Fibroblast of mammary gland (primary cell): ENCODE measurements at places on chromosomes 4 and X.

- DNase-seq = no peak
Observed at GRCh38 chr4:8914461-8915171, 43.0 kb upstream of the HMX1 start.

DNA sequence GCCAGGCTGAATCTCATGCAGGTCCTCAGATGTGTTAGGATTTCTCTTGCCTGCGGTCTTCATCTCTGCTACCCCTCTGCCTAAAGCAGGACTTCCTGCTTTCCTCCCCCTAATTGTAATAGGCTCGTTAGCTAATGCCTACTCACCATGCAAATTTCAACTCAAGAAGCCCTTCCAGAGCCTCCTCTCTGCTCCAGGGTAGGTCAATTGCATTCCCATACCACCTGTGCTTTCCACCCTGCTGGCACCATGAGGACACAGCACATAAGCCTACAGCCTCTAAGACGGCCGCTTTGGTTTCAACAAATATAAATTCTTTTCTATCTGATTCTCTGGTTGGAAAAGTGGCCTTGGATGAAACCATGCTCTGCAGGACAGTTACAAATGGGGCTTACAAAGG lies 93.9 kb downstream of the QDPR start:
- DNase-seq = no peak

GRCh38 chr4:13706716-13707115 lies 79.2 kb upstream of the BOD1L1 start:
- no peak for DNase-seq

- no peak for DNase-seq
Observed at GRCh38 chr4:4377732-4378460, 9.0 kb upstream of the NSG1 start.

DNA sequence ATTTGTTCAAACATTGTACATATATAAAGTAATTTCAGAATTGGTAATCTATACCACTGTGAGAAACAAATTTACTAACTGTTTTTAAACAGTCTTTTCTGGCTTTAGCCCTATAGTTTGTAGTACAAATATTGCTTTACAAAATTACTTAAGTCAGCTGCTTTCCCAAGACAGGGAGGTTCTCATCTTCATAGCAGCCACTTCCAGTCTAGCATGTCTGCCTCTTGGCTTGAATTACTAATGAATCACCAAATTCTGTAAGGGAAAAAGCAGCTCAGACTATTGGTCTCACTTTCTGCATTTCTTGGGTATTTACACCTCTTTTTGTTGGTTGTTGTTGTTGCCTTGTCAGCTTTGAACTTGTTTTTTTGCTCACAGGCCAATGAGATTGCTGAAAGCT lies 187.2 kb downstream of the NPFFR2 start:
- no peak for DNase-seq

DNA sequence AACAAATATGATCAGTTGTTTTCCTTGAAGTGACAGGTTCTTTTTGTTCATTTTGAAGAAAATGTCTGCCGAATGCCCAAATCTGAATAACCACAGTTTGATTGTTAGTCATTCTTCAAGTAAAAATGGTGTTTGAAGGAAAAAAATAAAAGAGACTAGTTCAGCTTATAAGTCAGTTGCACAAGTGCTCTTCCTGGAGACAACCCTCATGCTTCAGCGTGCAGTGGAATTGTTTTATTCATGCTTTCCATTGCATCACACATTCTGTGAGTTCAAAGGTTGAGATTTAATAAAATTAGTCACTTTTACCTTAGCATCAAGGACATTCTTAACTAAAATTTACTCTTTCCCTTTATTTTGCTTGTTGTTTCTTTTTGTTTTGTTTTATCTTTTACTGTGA lies 404.9 kb downstream of the ZNF674 start:
- DNase-seq = peak; percentile 43
